ENCODE measurements at places on chromosomes 11 and 22. TPM values are rescaled to one million over a fixed set of nuclear protein-coding genes. Genes with fewer than 3 reads are reported as not detected.

DNA sequence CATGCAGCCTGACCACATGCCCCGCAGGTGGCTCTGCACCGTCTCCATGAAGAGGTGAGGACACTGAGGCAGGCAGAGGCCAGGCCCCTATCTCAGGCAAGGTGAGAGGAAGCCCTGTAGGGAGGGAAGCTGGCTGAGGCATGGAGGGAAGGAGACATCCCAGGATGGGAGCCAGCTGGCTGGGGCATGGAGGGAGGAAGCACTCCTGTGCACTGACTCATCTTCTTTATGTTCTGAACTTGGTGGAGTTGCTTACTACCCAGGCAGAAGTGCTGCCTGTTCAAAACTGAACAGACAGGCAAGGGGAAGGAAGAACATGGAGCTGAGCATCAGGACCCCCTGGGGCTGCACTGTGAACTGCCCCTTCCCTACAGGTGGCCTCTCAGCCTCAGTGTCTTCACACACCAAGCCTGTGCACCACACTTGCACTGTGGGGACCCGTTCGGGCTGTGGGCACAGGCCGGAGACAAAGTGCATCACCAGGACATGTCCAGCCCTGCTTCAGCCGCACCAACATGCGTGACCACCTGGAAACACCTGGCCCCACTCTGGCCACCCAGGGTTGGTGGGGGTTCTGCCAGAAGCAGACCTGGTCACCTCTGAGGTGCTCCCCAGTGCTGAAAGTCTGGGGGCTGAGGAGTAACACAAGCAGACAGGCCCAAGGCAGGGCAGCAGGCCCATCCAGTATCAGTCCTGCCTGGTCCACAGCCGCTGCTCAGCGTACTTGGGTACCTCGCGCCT is 55.5 kb downstream of the DGCR2 start:
- no peak for DNase-seq

GRCh38 chr11:2166091-2166851 is 5.3 kb upstream of the INS start:
- DNase-seq: peak; percentile 35

DNA sequence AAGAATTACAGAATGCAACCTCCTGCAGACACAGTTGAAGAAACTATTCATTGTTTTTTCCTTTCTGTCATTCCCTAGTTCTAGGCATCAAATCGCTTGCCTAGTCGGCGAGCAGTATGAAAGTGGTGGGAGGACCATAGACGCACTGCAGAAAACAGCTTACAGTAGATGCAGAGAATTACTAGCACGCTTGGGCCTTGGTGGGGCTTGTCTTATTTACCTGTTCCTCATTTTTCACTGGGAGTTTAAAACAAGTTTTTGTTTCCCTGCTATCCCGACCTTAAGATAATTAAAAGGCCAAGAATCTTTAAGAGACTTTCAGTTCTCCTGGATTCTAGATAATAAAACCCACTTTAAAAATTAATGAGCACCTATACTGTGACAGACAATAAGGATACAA is 713 bp upstream of the ARL14EP start:
- no peak for DNase-seq

GRCh38 chr11:101872171-101872882 is 42.5 kb upstream of the CEP126 start:
- no peak for DNase-seq

- DNase-seq: no peak
These were observed 67.9 kb downstream of the MCM5 start for GRCh38 chr22:35467681-35468434.

GRCh38 chr11:10405865-10406592 is 49.0 kb upstream of the AMPD3 start:
- DNase-seq: peak; percentile 90

The SCARF2 gene
- 0.13 TPM for polyA plus RNA-seq

The SCGB2A2 gene
- polyA plus RNA-seq: not detected

GRCh38 chr11:66728038-66728692 is 851 bp downstream of the SPTBN2 start:
- peak; percentile 71 for DNase-seq

GRCh38 chr11:69711822-69712801 is 8.3 kb upstream of the FGF19 start:
- no peak for DNase-seq

The PLEKHA7 gene
- 0.37 TPM for polyA plus RNA-seq

The NECTIN1 gene
- polyA plus RNA-seq: 0.09 TPM

DNA sequence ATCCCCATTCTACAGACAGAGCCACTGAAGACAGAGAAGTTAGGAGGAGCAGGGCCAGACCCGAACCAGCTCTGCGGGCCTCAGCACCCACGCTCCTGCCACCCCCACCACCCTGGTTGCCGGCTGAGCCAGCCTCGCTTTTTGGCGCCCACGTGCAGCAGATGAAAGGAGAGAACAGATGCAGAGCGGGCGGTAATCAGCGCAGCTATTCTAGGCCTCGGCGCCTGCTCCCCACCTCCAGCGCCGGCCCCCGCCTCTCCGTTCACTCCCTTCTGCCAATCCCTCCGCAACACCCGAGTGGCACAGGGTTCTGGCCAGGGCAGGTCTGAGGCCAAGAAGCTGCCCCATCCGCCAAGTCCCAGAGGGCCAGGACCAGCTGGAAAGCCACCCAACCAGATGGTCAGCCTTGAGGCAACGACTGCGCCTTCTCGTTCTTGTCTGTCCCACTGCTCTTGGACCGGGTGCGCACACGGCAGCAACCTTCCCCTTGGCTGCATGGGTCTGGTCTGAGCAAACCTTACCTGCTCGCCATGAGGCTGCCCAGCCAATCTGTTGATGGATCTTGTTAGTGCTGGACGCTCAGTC is 16.8 kb downstream of the DNAL4 start:
- DNase-seq: no peak

GRCh38 chr11:11731311-11732083 is 109.7 kb upstream of the GALNT18 start:
- DNase-seq: no peak

Measured in K562 (cell line).